ENCODE measurements at places on chromosomes 7 and 10.
A peak's percentile ranks its signal among the peaks of the same experiment; 100 is the strongest.

DNA sequence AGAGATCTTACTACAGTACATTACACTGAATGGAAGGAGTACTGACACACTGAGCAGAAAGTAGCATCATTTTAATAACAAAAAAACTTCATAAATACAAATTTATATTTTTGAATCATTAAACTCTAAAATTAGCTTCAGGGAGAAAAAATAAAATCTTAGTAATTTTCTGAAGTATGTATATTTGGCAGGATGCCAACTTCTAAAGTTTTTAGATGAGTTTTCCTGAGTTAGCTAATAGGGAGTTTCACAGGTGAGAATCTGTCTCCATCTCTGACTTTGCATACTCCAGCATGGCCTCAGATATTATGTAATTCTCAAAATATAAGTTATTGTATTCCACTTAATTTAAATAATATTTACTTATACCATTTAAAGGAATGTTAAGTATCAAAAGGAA is 673.2 kb upstream of the PCDH15 start:
- no peak for DNase-seq

DNA sequence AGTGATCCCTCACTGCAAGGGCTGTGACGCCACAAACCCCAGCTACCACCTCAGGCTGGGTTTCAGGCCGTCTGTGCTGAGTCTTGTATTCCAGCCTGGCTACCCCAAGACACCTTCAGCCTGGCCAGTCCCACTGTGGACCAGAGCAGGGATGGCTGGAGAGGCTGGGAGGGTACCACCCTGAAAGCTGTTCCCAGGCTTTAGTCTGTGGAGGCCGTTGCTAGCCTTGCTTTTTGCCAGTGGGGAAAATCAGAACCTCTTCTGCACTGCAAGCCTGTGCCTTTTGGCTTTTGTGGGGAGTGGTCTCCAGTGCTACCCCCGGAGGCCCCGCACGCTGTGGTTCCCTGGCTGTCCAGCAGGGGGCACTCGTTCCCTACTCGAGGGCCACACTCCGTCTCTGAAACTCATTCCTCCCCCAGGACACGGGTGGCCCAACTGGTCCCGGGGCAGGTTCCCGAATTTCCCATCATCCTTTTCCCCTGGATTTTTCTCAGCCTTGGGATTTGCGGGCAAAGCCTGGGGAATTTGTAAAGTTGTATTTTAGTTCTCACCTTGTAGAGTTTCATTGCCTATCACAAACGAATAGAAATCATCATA is 128.4 kb upstream of the BTBD16 start:
- DNase-seq, result peak; percentile 37

- no peak for DNase-seq
These were observed 97.8 kb downstream of the ELAPOR2 start for GRCh38 chr7:86961686-86962085.

DNA sequence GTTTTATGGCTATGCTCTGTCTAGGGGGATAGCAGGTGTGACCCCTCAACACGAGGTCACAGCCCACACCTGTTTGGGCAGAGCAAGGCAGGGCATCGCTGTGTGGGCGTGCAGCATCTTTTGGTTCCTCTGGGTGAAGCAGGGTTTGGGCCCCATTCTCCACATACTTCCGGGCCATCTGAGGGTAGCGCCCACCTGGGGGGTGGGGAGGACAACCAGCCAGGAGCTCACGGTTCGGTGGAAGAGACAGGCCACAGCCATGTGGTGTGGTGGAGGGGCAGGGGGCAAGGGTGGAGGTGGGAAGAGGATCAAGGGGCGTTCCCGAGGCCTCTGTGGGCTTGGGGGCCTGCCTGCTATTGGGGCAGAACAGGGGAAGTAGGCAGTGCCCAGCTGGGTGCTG is 2.4 kb downstream of the SH2B2 start:
- no peak for DNase-seq

DNA sequence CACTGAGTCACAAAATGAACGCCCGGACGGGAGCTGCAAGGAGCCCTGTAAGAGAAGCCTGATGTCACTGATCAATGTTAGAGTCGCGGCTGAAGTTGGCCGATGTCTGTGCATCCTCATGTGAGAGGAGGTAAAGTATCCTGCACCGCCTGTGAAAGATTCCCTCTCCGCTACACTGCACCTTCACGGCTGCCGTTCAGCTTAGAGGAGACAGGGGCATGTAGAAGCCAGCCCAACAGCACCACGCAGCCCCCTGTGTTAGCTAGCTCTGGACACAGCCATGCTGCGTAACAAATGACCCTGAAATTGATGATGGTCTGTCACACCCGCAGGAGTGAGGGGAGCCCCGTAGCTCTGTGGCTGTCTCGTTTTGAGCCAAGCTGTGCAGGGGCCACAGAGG is 81.5 kb upstream of the DIP2C start:
- DNase-seq, result no peak

GRCh38 chr7:134394056-134394455 is 64.8 kb downstream of the AKR1B1 start:
- DNase-seq, result no peak

- DNase-seq, result peak; percentile 36
These were observed 39.9 kb downstream of the TOMM7 start for GRCh38 chr7:22782616-22783232.

- DNase-seq, result no peak
These were observed 544 bp downstream of the TSPAN33 start for GRCh38 chr7:129144834-129145668.

All from HT1080 (cell line).